ENCODE measurements at places on chromosomes 16 and 17.

- DNase-seq = no peak
These were observed 244.9 kb downstream of the PRKCA start for GRCh38 chr17:66547151-66547865.

DNA sequence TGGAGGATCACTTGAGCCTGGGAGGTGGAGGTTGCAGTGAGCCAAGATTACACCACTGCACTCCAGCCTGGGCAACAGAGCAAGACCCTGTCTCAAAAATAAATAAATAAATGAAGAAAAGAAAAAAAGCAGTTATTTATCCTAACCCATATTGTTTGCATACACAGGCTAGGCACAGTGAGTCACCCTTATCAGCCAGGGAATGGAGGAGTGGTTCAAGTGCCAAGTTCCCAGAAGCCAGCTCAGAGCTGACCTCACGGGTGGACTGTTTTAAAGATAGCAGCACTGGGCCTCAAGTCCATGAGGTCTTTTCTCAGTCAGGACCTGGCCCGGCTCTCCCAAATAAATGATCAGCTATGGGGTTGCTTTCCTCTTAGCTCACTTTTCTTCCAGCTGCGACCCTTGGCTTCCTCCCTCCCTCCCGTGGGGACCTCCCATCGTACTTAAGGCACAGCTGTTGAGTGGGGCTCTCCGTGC, 22.6 kb upstream of the MGAT5B start:
- DNase-seq = no peak

DNA sequence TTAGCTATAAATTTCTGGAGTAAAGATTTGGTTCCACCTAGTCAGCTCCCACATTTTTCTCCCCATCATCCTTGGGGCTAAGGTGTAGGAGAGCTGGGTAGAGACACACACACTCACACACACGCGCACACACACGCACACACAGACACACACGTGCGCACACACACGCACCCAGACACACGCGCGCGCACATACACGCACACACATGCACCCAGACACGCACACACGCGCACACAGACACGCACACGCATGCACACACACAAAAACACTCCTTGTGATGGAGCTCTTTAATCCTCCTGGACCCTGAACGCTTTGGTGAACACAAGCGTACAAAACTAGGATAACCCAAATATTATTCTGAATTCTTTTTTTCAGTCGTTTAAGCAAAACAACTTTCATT, 253.6 kb downstream of the C16orf95 start:
- DNase-seq = no peak

DNA sequence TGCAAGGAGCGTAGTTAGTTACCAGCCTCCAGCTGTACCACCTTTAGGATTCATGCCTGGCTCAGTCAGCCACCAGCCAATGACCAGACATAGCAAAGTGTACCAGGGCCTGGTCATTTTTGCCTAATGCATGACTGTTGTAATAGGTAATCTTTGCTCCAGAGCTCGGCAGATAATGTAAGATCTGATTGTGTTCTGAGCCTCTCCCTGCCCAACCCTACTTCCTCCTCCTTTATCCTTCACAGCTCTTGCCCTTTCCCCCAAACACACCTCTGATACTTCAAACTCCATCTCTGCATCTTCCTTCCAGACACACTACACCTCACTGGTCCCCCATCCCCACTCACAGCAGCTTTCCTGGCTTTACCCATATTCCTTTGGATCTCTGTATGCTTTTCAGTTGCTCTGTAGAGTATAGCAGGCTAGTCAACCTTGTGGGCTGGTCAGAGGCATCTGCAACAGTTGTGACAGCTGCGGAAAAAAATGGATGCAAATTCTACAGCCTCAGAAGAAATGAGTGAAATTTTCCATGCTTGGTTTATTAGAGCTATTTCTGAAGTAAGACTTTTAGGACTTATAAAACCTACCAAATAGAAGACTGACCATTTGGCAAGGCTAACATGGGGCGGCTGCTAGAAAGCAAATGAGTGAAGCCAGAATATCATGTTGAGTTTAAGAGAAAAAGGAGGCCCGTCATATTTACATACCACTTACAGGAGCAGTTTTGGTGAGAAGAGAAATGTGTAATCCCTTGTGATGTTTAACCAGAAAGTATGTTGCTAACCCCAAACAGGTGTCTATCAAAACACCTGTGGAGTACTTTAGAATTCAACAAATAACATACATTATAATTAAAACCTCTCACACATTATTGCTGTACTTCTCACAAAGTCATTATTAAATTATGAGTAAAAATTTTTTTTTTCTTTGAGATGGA, 19.9 kb upstream of the C16orf87 start:
- DNase-seq = no peak

GRCh38 chr16:84218176-84218823, 21.5 kb downstream of the KCNG4 start:
- no peak for DNase-seq

DNA sequence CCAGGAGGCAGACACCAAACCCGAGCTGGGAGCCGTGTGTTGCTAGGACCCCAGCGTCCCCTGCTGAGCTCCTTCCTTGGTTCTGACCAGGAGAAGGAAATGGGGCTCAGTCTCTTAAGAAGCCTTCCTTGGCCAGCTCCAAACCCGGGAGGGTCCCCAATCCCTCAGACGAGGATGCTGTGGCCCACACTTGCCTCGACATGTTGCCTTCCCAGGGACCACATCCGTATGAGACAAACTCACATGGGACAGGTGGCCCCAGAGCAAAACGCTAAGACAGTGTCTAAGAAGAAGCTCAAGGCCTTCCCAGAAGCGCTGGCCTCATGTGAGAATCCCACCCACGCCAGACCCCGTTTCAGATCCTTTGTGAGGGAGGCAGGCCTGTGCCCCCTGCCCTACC, 19.8 kb downstream of the LGALS9 start:
- DNase-seq = no peak

GRCh38 chr17:63641692-63642448, 19.7 kb downstream of the MAP3K3 start:
- DNase-seq = no peak

DNA sequence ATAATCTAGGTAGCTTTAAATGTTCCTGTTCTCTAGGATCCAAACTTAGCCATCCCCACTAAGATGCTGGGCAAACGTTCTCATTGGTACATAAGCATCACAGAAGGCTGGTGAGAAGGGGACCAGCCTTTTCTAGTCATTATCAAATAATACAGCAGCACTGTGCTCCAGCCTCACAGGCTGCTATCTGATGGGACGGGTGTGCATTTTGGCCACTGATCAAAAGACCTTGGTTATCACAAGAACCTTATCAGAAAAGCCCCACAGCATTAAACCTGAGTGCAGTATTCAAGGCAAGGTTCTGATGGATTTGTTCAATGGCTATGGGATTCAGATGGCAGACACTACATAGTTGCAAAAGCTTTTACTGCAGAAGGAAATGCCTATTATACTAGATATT, 19.1 kb upstream of the KPNB1 start:
- DNase-seq = no peak

GRCh38 chr16:81688182-81688581, 90.9 kb upstream of the PLCG2 start:
- DNase-seq = no peak

DNA sequence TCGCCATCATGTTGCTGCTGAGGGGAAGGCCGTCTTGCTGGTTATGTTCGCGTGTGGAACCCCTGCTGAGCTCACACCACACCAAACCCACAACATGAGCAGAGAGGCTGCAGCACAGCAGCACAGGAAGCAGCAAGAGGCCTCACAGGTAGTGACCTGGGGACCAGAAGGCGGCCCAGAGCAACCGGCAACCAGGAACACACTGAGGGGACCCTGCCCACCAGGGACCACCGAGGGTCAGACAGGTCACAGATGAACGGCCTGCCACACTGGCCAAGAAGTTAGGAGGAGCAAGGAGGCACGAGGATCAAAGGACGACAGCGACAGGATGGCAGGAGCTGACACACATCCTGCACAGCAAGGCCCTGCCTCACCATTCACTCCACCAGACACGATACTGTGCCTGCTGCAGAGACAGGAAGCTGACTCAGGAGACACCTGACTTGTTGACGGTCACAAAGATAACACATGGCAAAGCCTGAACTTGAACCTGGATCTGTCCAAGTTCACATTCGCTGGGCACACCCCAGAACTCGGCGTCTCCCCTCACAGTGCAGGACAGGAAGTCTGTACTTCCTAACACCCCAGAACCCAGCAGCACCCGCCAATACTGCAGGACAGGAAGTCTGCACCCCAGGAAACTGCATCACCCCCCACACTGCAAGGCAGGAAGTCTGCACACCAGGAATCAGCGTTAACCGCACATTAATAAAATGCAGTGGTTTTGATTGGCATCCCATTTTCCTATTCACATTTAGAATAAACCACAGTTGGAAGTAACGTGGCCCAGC, 98.5 kb downstream of the ZNF778 start:
- no peak for DNase-seq

DNA sequence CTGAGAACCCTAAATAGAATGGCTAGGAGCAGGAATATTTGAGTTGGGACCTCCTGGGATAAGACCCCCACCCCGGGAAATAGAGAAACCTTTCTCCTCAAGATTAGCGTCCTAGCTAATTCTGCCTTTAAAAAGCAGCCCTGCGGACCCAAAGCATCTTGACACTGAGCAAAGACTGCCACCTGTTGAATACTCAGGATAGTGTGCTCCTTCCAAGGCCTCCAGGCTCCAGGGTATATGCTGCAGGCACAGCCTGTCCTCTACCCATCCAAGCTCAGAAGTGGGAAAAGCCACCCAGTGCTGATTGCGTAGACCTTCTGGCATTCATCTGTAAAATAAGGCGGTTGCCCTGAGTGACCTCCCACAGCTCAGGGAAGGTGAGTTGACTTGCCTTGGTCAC, 456.2 kb upstream of the DYNLRB2 start:
- DNase-seq = peak; percentile 39

DNA sequence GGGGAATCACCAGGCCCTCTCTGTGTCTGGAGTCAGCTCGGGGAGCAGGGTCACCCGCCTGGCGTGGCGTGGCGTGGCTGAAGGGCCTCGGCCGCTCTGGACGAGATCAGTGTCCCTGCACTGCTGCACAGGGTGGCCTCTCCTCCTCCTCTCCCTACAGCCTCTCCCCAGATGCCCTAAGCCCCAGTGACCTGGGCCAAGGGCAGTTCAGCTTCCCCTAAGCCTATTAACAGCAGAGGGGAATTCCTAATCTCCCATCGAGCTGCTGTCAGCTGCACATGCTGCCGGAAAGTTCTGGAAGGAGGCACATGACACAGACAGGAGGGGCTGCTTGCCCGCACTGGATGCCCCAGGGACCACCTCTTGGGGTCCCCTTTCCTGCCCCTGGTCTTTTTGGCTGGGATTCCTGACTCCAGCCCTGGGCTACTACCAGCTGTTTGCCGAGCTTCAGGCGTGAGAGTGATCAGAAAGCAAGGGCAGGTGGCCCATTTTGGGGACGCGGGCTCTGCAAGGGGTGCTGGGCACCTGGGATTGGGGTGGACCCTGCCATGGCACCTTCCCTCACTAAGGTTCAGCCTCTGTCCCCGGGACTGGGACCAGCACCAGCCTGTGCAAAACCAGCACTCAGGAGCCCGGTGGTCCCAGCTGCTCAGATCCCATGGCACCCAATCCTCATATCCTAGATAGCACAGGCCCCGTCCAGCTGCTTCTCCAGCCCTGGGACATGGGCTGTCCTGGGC, 794 bp downstream of the PDE6G start:
- no peak for DNase-seq

DNA sequence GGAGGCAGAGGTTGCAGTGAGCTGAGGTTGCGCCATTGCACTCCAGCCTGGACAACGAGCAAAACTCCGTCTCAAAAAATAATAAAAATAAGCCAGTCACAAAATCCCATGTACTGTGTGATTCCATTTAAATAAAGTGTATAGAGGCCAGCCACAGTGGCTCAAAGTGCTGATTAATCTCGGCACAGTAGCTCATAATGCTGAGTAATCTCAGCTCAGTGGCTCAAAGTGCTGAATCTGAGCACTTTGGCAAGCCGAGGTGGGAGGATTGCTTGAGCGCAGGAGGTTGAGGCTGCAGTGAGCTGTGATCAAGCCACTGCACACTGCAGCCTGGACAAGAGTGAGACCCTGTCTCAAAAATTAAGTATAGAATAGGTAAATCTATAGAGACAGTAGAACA, 4.9 kb downstream of the TMED6 start:
- DNase-seq = no peak

DNA sequence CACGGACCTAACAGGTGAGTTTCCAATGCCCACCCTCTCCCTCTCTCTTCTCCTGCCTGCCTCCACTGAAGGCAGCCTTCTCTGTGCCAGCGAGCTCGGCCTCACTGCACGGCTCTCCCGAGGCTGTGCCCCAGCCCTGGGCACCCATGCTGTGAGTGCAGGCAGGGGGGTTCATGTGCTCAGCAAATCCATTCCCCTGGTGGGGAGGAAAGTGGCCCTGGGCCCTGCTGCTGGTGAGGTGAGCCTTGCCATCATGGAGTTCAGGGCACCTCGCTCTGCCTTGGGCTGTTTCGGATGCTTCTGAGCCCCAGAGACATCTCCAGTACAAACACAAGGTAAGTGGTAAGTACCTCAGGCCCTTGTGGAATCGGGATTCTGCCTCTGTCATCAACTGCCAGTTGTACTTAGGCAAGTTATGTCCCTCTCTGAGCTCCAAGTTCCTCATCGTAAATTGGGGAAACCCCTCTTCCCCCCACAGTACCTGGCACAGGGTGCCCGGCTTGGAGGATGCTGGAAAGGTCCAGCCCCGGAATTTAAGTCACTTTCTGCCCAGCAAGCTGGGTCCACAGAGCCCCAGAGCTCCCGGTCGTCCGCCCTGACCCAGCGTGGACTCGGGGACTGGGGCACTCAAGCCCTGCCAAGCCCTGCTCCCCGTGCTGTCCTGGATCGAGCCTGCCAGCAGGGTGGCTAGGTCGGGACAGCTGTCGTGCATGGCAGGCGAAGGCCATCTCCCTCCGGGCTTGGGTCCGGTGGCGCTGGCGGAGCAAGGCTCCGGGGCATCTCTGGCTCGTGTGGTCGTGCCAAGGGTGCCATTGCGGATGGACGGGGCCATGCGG, 684 bp upstream of the NUDT16L1 start:
- DNase-seq = no peak

DNA sequence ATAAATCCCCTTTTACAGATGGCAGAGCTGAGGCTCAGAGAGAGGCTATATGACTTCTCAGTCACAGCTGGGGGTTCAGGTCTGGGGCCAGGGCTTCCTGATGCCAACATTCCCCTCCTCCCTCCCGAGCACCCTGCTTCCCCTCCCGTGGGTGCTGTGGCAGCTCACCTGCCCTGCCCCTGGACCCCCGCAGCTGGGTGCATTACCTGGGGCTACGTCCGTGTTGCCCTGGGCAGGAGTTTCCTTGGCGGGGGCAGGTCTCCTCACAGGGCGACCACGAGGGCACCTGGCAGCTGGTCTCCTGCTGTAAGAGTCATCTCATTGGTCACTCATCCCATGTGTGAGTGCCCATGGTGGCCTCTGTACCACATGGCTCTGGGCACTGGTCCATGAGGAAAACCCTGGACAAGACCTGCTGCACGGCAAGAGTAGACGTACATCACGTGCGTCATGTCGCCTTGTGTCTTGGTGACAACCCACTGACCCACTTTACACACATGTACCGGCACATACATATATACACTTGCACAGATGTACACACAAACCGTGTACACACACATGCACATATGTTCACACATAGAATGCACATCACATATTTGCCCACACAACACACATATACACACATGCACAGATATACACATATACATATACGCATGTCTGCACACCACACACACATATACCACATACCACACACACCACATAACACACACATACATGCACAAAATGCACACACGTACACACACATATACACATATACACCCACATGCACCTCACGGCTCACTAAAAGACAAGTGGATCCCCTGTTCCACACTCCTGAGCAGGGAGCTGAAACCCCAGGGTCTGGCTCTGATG, 134.0 kb downstream of the FOXL1 start:
- DNase-seq = no peak

Measured in epithelial cell of proximal tubule (primary cell).